HFF-Myc (cell line): ENCODE measurements at places on chromosomes 7 and 10.

DNA sequence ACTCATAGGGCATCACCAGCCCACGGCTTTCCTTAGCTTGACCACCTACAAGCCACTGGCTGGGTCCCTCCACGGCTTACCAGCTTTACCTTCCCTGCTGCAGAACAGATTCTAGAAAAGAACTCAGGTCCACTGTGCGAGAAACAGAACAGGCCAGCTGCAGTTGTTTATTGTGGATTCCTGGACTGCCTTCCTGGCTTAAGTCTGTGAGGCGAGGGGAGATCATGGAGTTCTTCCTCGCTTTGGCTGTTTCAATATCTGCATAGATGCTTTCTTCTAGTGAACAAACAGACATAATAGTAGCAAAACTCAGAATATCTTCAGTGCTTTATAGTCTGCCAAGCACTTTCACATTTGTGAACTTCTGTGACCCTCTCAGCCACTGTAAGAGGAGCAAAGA is 162.9 kb upstream of the HABP2 start:
- no peak for DNase-seq

DNA sequence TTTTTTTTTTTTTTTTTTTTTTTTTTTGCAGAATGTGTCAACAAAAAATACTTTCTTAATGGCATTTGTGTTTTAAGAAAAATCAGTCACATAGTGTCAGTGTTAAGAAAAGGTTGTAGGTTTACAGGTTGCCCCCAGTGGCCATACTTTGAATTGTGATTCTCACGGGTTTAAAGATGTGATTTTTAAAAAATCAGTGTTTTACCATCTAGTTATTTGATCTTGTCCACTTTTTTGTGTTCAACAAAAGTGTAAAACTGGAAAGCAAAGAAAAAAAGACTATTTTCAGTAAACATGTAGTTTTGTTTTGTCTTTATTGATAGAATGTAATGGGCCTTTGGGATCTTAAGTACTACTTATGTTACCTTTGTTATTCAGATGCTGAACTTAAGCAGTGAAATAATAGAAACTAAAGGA is 25.7 kb downstream of the SUV39H2 start:
- DNase-seq = no peak

GRCh38 chr10:124680675-124681074 is 63.5 kb downstream of the FAM53B start:
- no peak for DNase-seq

DNA sequence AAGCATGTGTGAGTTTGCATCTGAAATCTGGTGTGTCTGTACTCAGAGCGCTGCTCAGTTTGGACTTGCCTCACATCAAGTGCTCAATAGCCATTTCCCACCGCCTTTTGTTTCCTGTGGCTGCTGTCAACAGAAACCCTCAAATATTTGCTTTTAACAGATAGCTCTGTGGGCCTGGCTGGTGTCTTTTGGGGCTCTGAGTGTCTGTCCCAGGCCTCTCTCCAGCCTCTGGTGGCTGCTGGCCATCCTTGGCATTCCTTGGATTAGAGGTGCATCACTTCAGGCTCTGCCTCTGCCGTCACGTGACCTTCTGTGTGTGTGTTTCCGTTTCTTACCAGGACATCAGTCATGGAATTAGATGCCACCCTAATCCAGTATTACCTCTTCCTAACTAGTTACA is 9.3 kb downstream of the YKT6 start:
- no peak for DNase-seq

DNA sequence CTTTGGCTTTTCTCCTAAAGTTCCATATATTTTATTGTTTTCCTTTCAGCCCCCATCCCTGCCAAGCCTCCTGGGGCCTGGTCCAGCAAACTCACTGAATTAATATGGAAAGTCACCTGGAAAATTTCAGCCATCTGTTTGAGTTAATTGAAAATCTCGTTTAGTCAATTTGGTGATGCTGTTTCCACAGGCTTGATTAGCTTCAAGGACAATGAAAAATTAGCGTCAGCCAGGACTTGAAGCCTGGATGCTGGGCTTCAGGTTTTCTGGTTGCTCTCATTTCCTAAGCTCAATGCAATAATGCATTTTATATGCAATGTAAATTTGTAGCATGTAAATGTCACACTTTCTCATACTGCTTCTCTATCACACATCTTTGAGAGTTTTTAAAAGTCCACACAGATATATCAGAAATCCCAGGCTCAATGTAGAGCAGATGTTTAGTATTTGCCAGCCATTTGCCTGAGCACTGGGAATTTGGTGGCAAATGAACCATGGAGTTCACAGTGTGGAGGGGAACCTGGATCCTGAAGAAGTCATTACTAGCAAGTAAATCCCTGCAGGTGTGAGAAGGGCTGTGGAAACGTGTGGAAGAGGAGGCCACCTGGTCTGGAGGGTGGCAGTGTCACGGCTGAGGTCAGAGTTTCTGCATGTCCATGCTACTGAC is 228.5 kb downstream of the PAXIP1 start:
- DNase-seq = no peak

- no peak for DNase-seq
Observed at GRCh38 chr10:62062752-62063512, 161.4 kb downstream of the ARID5B start.

GRCh38 chr7:85191383-85191782 is 4.5 kb upstream of the SEMA3D start:
- DNase-seq = no peak

GRCh38 chr7:151079199-151079910 is 1.3 kb downstream of the FASTK start:
- DNase-seq = no peak

- DNase-seq = no peak
Observed at GRCh38 chr7:37483627-37484026, 35.0 kb upstream of the ELMO1 start.

DNA sequence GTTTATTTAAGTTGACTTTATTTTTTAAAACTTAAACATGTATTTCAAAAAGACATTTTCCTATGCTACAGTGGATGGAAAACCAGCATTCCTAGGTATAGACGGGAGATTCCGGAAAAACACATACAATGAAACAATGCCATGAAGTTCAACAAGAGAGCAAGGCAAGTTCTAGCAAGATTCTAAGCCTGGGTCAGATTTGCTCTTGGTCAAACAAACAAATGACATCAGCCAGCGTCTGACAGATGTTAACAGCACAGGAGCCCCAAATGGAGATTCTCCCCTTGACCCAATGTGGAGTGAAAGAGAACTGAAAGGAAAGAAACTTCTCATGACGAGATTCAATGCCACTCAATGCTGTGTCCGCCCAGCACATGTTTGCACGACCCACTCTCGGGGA is 149.9 kb downstream of the NEURL1 start:
- DNase-seq = no peak

- DNase-seq = no peak
Observed at GRCh38 chr7:47471831-47472230, 110.1 kb downstream of the TNS3 start.

DNA sequence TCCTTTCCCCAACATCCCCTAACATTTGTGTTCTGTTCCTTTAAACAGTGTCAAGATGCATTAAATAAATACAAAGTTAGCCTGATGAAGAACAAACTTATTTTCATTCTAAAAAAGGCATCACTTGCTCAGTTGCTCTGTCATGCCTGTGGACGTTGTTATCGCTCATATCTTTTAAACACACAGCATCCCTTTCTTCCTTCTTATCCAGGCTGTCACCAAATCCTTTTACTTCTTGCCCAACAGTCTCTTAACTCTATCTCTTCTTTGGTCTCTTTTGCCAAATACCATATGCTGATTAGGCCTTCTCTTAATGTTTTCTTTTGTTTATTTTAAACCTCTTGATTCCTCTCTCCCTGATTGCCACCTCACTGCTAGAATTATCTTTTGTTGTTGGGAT is 43.9 kb downstream of the DKK1 start:
- no peak for DNase-seq

DNA sequence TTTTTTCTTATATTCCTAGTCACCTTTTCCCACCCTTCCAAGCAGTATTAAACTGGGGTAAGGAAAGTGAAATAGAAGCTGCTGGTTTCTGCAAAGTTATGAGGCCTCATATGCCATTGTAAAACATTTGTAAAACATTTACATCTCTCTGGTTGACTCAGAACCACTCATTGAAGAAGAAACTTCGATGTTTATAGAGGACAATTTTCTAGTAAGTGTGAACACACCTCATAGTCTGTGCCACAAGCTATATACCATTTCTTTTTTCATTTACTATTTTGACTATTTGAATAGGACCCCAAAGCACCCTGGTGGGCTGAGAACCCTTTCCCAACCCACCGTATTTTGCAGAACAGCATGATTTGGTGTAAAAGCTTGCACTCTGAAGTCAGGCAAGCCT is 12.9 kb upstream of the ITGB1 start:
- no peak for DNase-seq

GRCh38 chr10:71473671-71474599 is 77.2 kb downstream of the CDH23 start:
- no peak for DNase-seq

DNA sequence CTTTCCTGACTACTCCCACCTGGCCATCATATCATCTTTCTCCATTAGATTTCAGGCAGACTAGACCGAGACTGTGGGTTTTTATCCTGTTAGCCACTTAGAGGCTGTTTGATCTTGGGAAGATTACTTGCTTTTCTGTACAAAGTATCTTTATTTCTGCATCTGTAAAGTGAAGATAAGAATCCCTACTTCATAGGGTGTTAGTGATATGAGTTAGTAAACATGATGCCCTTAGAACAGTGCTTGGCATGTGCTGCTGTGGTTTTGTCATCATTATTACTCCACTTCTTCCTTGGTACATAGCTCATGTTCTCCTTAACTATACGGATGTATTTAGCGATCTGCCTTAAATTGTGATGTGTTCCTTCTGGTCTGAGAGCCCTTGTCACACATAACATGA is 165.2 kb downstream of the AUTS2 start:
- no peak for DNase-seq

DNA sequence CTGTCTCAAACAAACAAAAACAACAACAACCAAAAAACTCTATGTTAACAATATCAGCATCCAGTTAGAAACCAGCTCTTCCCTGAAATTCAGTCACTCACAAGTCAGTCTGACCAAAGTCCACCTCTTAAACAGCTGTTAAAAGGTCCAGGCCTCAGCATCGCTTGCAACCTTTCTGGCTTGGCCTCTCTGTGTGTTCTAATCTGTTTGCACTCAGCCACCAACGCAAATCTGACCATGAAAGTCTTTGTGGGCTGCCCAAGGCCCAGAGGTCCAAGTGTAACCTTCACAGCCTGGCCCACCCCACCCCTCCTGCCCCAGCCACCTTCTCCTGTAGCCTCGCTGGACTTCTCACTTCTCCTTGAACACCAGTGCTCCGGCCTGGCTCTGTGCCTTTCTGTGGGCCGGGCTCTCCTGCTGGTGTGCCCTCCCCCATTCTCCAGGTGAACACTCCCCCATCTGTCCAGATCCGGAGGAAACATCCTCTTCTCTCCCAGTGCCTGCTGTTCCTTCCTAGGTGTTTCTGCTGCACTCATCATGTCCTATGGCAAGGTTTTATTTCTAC is 72.2 kb upstream of the EFCAB10 start:
- no peak for DNase-seq

GRCh38 chr7:47509571-47509970 is 72.3 kb downstream of the TNS3 start:
- DNase-seq = no peak

- DNase-seq = no peak
Observed at GRCh38 chr7:116731445-116732335, 59.7 kb downstream of the MET start.

- no peak for DNase-seq
Observed at GRCh38 chr7:149031353-149031910, 3.1 kb upstream of the PDIA4 start.
